ENCODE measurements at places on chromosomes 5 and 9. TPM values are rescaled to one million over a fixed set of nuclear protein-coding genes. Genes with fewer than 3 reads are reported as not detected.

- no peak overlapping the region for H3K4me3 ChIP-seq
- H3K27me3 ChIP-seq: no peaks in the 10 kb centered on the region
- DNase-seq: no peak
- no peak overlapping the region for H3K27ac ChIP-seq
Measured at GRCh38 chr5:28014779-28015178, 976.4 kb upstream of the CDH9 start.

- peak; percentile 17 for DNase-seq
- peaks cover 10% of the 10 kb centered on the region for H3K4me1 ChIP-seq
- H3K36me3 ChIP-seq: no peaks in the 10 kb centered on the region
- no peaks in the 10 kb centered on the region for H3K27me3 ChIP-seq
- H3K4me3 ChIP-seq: no peak overlapping the region
Measured at GRCh38 chr9:6630502-6631206, 14.9 kb downstream of the GLDC start.

Gene SLC25A2
- total RNA-seq: 0.73 TPM

Gene TPM2
- total RNA-seq: 23.8 TPM

Gene CCDC152
- 4.0 TPM for total RNA-seq

- no peak overlapping the region for H3K4me3 ChIP-seq
- H3K27me3 ChIP-seq: no peaks in the 10 kb centered on the region
- peaks cover 10% of the 10 kb centered on the region for H3K4me1 ChIP-seq
- H3K27ac ChIP-seq: no peak overlapping the region
Measured at GRCh38 chr5:148815086-148815485, 11.3 kb upstream of the ADRB2 start.
